Upper lobe of right lung (tissue), 1 donor: ENCODE measurements at places on chromosomes 4 and X. TPM values are rescaled to one million over a fixed set of nuclear protein-coding genes. Genes with fewer than 3 reads are reported as not detected.

The ARSJ gene
- 13.6 TPM for total RNA-seq

The FRAS1 gene
- 20.2 TPM for total RNA-seq

The XG gene
- 0.64 TPM for total RNA-seq

The TEX13C gene
- total RNA-seq, result not detected

The EXOSC9 gene
- total RNA-seq, result 15.8 TPM

The TBC1D9 gene
- total RNA-seq, result 39.5 TPM

The GLRB gene
- total RNA-seq, result 6.5 TPM

The KLHL2 gene
- 44.3 TPM for total RNA-seq

The ZNF711 gene
- 1.8 TPM for total RNA-seq

The CDX4 gene
- total RNA-seq, result not detected

The MAGED4B gene
- 6.1 TPM for total RNA-seq

The CLIC2 gene
- total RNA-seq, result 64.0 TPM

The BLTP1 gene
- 80.0 TPM for total RNA-seq

The MAPK10 gene
- total RNA-seq, result 23.6 TPM

The SERPINA7 gene
- total RNA-seq, result not detected

The FHIP1A gene
- total RNA-seq, result 18.4 TPM

The C1QTNF7 gene
- total RNA-seq, result 15.1 TPM

The TBX22 gene
- not detected for total RNA-seq

The PCDH11X gene
- not detected for total RNA-seq

The MXD4 gene
- total RNA-seq, result 72.7 TPM

The RADX gene
- 2.4 TPM for total RNA-seq
